ENCODE measurements at places on chromosomes 16 and 17.

DNA sequence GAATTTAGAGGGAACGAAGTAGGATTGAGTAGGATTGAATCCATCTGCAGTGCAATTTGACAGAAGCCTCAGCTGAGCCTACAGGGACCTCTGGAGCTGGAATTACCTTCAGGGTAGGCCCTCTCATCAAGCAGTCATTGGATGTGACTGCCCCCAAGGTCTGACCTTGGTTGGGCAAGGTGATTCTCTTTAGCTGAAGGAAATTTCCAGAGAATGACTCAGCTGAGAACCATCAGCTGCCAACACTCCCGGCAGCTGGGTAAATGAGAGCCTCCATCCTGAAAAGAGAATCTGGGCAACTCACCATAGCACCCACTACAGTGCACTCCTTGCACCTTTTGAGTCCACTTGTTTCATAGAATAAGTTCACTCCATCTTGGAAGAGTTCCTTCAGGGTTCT lies 113.5 kb upstream of the MED13 start:
- no peak for DNase-seq

DNA sequence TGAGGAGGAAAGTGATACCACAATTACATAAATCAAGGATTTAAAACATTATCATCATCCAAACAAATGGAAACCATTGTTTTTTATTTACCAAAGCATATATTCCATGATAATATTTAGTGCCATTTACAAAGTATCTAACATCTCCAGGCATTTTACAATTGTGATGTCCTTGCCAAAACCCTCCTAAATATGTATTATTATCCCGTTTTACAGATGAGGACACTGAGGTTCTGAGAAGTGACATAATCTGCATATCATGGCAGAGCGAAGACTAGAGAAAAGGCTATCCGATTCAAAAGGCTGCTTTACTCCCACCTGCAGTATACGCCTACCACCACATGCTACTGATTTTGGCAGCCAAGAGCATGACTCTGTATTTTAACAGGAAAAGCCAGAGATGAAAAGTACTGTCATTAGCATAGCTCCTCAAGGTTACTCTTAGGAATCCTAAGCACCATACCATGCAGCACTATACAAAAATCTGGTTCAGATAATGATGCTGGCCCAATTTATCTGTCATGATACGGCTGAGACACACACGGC lies 301.4 kb downstream of the CA10 start:
- no peak for DNase-seq

GRCh38 chr16:58107709-58108108 lies 21.5 kb downstream of the CFAP20 start:
- DNase-seq, result no peak

- no peak for DNase-seq
Observed at GRCh38 chr17:43679911-43680310, 18.2 kb upstream of the MEOX1 start.

- DNase-seq, result no peak
Observed at GRCh38 chr17:11239379-11239970, 1.5 kb upstream of the SHISA6 start.

DNA sequence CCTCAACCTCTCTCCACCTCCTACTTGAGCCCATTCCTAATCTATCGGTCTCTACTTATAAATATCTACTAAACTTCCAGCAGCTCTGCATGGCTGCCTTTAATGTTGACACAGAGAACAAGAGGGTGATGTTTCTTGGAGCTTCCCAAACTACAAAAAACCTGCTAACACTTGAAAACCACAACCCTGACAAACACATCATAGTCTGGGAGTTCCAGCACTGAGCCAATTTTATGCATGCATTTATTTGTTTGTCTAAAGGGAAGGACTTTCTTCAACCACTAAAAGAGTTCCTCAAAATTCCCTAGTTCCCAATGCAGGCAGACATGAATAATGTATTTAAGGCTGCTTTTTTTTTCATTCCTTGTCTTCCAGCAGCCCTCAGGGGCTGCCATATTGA lies 331.8 kb upstream of the XYLT1 start:
- no peak for DNase-seq

GRCh38 chr17:82050152-82050760 lies 1.4 kb downstream of the RFNG start:
- no peak for DNase-seq

DNA sequence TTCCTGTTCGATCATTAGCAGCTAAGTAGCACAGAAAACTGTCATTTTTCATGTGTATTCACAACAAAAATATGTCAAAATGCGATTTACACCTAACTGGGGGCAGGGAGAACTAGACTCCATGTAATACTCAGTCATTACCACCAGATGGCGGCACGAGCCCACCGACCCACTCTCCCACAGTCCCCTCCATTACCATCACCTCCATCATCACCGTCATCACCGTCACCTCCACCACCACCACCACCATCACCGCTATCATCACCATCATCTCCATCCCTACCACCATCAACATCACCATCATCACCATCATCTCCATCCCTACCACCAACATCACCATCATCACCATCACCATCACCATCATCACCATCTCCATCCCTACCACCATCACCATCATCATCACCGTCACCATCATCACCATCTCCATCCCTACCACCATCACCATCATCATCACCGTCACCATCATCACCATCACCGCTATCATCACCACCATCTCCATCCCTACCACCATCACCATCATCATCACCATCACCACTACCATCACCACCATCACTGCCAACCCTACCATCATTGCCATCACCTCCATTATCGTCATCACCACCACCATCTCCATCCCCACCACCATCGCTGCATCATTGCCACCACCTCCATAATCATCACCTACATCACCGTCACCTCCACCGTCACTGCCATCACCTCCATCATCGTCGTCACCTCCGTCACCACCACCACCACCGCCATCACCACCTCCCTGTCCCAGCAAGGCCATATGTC lies 14.4 kb downstream of the NDUFAF8 start:
- peak; percentile 43 for DNase-seq

- DNase-seq, result no peak
Observed at GRCh38 chr16:3979070-3979469, 98.6 kb upstream of the CREBBP start.

DNA sequence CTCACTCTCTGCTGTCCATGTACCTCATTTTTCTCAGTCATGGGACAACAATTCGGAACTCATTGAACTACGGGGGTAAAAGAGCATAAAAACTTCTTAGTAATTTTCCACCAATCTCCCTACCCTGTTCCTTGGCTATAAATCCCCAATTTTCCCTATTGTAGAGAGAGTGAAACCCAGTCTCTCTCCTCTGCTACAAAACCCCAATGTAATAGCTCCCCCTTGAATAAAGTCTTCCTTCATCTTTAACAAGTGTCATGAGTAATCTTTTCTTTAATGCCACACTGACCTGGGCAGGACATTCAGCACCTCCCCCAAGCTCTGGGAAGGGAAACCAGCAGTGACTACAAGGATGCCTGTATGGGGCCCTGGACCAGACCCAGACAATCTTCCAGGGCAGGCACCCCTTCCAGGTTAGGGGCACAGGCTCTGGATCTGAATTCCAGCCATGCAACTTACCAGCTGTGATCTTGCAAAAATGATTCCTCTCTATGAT lies 10.2 kb upstream of the EIF1 start:
- DNase-seq, result no peak

GRCh38 chr17:48804936-48805411 lies 12.1 kb downstream of the TTLL6 start:
- peak; percentile 47 for DNase-seq

- DNase-seq, result no peak
Observed at GRCh38 chr16:51049276-51049675, 101.8 kb downstream of the SALL1 start.

DNA sequence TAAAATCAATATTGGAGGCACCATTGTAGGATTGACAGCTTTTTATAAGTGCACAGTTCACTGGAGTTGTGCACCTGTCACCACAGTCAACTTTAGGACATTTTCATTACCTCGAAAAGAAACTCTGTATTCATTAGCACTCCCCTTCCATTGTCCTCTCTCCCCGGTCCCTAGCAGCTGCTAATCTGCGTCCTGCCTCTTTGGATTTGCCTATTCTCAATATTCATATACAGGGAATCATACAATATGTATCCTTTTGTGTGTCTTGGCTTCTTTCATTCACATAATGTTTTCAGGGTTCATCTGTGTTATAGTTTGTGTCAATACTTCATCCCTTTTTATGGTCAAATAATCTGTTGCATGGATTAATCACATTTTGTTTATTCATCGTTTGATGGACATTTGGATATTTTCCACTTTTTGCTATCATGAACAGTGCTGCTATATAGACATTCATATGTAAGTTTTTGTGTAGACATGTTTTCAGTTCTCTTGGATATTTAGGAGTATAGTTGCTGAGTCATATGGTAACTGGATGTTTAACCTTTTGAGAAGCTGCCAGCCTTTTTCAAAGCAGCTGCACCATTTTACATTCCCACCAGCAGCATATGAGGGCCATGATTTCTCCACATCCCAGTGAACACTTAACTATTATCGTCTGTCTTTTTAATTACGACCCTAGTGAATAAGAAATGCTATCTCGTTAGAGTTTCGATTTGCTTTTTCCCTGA lies 9.8 kb downstream of the DNAJA3 start:
- DNase-seq, result no peak

- no peak for DNase-seq
Observed at GRCh38 chr16:57639172-57639887, 10.9 kb downstream of the ADGRG1 start.

- DNase-seq, result no peak
Observed at GRCh38 chr16:79993629-79994209, 393.2 kb upstream of the MAF start.

GRCh38 chr16:30548416-30549253 lies 9.5 kb downstream of the ZNF764 start:
- DNase-seq, result no peak

- DNase-seq, result no peak
Observed at GRCh38 chr16:23343643-23344612, 41.8 kb downstream of the SCNN1B start.

GRCh38 chr17:54992797-54993639 lies 24.5 kb downstream of the STXBP4 start:
- DNase-seq, result no peak

- DNase-seq, result no peak
Observed at GRCh38 chr17:6104956-6105648, 34.9 kb downstream of the WSCD1 start.

- peak; percentile 20 for DNase-seq
Observed at GRCh38 chr16:57091975-57092785, at the start of gene CPNE2. TSS of gene CPNE2 (plus strand) at chr16:57092583. CDS start at chr16:57110743, 18,160 bp downstream.

GRCh38 chr16:78832100-78832499 lies 732.6 kb downstream of the WWOX start:
- no peak for DNase-seq

DNA sequence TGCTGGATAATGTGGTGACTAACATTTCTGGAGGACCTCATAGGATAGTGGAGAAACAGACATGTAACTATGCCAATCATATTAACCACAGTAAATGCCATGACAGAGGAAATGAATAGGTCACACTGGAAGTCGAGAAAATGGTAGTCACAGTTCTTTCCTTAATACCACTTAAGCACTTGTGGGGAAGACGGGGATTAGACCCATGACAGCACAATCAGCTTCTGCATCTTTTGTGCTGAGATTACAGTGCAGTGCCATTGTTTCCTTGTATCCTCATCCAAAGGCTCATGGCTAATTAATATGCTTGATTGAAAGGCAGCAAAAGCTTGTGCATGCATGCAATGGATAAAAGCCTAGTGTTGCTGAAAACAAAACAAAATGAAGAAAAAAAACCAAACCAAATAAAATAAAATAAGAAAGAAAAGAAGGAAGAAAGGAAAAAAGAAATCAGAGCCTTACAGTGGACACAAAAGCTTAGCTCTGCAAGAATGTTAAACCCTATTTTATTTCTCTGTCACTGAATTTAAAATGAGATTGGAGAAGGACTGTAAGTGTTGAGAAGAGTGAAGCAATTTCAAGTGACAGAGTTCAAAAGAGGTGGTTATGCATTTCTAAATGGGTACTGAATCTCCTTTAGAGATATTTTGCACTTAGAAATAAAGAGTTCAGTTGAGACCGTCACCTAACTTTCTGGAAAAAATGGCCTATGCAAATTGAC lies 1011.9 kb downstream of the CDH8 start:
- no peak for DNase-seq

DNA sequence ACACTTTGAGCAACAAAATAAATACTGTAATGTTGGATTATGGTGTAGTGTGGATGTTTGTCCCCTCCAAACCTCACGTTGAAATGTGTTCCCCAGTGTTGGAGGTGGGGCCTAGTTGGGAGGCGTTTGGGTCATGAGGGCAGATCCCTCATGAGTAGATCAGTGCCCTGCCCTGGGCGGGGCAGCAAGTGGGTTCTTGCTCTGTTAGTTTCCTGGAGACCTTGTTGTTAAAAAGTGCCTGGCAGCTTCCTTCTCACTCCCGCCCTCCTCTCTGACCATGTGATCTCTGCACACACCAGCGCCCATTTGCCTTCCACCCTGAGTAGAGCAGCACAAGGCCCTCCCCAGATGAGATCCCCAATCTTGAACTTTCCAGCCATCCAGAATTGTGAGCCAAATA lies 67.7 kb downstream of the MPRIP start:
- DNase-seq, result no peak

GRCh38 chr17:45411348-45412105 lies 21.1 kb downstream of the ARHGAP27 start:
- no peak for DNase-seq
